Effector memory CD8-positive, alpha-beta T cell (primary cell): ENCODE measurements at places on chromosomes 16 and 17.

GRCh38 chr17:10768750-10769251, 35.1 kb downstream of the TMEM238L start:
- DNase-seq = no peak

DNA sequence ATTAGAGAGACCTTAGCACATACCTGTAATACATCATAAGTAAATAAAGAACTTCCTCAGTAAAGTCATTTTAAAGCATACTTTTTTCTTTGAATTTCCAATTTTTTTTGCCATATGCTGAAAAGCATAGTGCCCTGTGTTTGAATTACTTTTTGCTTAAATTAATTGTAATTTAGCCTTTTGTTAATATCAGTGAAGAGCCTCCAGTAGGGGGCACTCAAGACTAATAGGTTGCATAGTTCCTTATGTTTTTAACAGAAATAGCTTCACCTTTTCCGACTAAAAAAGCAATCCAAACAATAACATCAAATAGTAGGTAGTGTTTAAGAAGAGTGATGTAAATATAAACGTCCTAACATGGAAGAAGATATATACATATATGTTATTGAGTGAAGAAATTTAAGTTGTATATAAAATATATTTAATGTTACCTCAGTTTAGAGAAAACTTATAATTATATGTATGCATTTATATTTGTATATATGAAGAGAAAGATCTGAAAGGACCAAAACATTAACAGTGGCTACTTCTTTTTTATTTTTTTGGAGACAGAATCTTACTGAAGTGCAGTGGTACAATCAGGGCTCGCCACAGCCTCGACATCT, 18.6 kb downstream of the RAD51C start:
- DNase-seq = peak; percentile 31

- no peak for DNase-seq
Observed at GRCh38 chr16:87163637-87164036, 153.6 kb downstream of the C16orf95 start.

DNA sequence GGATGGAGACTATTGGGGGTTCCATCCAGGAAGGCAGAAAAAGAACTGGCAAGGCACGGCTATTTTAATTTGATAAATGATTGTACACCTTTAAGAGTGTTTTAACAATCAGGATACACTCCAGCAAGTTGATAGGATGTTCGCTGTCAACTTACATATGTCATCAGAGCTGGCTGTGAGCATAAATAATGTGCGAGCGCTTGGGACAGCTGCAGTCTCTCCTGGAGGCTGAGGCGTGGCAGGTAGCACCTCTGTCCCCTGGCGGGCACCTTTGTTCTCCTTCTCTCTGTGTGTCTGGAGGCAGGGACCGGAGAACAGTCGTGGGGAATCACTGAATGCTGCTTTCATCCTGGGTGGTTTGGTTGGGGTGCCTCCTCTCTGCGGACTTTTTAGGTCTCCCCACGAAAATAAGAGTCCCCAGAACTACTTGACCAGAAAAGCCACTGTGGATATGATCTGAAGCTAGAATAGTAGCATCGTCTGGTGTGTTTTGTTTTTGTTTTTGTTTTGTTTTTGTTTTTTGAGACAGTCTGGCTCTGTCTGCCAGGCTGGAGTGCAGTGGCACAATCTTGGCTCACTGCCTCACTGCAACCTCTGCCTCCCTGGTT, 9.4 kb downstream of the BAHCC1 start:
- DNase-seq = no peak

GRCh38 chr16:69108905-69109252, 3.4 kb downstream of the HAS3 start:
- no peak for DNase-seq

DNA sequence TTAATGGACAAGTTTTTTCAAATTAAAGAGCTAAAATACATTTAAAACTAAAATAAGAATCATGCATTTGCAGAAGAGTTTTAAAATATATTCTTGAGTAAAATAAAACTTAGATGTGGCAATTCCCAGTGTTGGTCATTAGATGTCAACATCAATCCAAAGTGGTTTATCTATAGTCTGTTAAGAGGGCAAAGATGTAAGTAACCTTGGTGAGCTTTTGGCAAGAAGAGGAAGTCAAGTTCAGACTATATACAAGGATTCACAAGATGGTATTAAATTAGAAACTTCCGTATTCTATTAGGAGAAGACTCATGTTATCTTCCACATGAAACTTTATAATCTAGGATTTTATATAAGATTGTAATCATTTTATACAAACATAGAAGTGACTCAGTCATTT, 73.1 kb downstream of the CEP95 start:
- DNase-seq = no peak

GRCh38 chr16:22232277-22233036, 26.4 kb downstream of the EEF2K start:
- DNase-seq = no peak

DNA sequence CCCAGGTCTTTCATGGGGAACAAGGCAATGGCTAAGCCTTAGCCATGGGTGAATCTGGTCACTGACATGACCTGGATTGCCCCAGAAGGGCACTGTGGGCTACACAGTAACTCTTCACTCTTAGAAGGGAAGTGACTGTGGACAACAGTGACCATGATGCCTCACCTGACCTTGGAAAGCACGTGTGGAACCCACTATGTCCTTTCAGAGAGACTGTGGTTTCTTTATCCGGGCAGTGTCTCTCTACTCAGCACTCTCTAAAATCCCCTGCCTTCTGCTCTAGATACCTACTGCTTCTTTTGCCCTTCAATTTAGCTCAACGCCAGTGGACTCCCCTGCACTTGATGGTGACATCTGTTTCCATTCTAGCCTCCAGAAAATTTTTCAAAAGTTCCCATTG, 66.1 kb upstream of the ANKFN1 start:
- no peak for DNase-seq

DNA sequence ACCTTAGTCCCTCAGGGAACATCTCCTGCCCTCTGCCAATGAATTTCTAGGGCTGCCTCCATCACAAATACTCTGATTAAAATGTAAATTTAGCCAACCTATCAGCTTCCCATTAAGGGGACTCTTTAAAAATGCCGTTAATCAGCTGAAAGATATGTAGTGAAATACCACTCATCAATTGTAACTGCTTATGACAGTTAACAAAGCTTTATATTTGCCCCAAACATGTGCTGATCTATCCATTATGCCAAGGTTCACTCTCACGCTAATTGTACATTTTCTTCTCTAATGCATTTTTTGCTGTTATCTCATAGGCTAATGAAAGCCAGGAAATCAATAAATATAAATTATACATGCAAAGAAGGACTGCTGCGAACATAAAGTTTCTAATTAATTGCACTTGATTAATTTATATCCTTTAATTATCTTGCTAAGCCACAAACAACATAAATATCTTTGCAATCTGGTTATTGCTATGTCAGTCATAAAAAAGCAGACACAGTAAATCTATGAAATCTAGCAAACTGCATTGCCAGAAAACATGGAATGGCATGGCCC, 601.4 kb upstream of the SALL1 start:
- no peak for DNase-seq

DNA sequence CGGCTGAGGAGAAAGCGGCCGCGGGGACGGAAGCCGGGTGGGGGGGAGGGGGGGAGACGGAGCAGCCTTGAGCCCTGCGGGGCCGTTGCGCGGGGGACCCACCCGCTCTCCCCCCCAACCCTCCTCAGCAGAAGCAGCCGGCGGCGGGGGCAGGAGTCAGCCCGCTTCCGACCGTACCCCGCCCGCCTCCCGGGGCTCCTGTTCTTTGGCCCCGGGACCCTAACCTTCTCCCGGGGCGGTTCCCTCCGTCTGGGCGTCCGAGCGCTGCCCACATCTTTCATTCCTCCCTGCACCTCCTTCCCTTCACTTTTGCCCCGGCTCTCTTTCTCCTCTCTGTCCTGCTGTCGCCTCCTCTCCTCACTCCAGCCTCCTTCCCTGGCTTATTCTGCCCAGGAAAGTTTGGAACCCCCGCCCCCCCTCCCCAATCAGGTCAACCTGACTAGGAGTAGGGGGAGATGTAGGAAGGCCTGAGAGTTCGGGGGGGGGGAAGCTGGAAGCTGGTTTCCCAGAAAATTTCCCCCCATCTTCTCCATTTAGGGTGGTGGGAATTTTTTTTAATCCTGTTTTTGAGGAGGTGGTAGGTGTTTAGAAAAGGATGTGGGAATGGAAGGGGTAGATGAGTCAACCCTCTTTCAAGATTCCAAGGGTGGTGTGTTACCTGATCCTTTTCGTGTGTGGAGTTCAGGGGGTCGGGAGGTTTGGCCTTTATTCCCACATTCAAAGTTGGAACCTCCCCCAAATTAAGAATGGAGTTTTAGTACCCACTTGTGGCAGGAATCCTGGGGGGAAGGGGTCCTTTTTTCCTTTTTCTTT, 427 bp upstream of the NLK start:
- DNase-seq = no peak

DNA sequence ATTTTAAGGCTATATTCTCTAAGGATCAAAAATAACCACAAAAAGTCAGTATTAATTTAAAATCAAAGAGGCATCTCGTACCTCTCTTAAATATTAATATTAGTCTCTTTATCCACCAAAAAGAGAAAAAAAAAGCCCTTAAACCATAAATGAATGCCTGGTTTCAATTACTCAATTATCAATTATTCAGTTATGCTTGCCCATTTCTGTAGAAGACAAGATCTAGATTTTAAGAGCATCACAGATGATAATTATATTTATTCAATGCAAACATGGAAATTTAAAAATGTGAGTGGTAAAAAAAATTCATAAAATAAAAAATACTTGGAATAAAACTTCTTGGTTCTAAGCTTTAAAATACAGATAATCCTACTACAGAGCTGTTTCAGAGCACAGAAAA, 125.7 kb upstream of the CORO6 start:
- DNase-seq = no peak

DNA sequence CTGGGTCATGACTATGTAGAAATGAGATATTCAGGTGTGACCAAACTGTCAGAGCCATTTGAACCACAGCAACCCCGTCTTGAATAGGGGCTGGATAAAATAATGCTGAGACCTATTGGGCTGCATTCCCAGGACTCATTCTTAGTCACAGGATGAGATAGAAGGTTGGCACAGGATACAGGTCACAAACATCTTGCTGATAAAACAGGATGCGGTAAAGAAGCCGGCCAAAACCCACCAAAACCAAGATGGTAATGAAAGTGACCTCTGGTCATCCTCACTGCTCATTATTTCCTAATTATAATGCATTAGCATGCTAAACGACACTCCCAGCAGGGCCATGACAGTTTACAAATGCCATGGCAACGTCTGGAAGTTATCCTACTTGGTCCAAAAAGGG, 545.5 kb downstream of the TMEM114 start:
- DNase-seq = no peak

GRCh38 chr17:36000732-36001109, 632 bp downstream of the CCL15 start:
- no peak for DNase-seq

- DNase-seq = no peak
Observed at GRCh38 chr16:69514356-69514755, 51.4 kb upstream of the NFAT5 start.

DNA sequence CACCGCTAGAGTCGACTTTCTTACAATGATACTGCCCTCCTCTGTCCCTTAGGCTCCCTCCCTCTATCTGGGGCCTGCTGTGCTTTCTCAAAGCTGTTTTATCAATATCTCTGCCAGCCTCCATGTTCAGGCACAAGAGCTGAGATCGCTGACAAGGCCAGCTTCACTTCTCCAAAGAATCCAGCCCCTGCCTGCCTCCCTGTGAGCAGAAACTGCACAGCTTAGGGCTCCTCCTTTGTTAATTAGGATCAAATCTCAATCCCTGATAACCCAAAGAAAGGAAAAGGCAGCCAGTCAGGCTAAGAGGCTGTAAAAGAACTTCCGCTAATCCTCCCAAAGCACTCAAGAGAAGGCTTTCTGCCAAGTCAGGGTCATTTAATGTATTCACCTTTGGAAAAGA, 616.0 kb upstream of the CDH11 start:
- DNase-seq = no peak

DNA sequence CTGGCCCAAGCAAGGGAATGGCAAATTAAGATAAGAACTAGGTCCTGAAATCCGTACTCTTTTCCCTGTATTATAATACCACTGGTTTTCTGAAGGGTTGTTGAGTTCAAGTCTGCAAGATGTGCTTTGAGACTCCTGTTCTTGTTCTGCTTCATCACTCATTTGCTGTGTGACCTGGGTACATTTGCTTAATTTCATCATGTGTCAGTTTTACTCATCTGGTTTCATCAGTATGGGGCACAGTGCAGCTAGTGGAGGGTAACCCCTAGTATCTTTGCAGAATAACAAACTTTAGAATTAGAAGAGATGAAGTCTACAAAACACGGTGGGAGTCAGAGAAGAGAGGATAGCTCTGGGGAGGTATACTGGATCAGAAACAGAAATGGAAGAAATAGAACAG, 21.9 kb upstream of the EFCAB13 start:
- DNase-seq = no peak

DNA sequence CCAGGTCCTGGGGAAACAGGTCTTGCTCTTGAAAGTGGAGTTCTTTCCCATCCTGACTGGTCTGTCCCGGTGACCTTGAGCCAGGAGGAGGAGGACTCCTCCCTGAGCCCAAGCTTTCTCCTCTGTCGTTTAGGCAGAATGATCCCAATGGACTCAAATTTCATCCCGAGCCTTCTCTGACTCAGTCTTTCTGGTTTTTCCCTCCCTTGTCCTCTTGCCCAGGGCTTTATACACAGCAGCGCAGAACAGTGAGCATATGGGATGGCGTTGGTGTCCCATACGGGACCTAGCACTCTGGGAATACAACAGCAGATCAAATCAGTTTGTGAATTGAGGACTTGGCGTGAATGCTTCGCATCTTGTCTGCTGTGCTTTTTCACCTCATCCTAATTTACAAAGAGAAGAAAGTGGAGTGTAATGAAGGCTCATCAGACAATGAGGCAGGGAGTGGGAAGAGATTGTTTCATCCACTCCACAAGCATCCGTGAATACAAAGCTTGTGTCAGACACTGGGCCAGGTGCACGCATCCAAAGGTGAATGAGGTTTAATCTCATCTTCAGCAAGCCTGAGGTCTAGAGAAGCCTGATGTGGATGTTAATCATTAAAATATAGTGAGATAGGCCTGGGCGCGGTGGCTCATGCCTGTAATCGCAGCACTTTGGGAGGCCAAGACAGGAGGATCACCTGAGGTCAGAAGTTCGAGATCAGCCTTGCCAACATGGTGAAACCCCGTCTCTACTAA, 1.1 kb upstream of the XYLT1 start:
- no peak for DNase-seq

- no peak for DNase-seq
Observed at GRCh38 chr17:74430706-74431567, 951 bp upstream of the GPRC5C start.

DNA sequence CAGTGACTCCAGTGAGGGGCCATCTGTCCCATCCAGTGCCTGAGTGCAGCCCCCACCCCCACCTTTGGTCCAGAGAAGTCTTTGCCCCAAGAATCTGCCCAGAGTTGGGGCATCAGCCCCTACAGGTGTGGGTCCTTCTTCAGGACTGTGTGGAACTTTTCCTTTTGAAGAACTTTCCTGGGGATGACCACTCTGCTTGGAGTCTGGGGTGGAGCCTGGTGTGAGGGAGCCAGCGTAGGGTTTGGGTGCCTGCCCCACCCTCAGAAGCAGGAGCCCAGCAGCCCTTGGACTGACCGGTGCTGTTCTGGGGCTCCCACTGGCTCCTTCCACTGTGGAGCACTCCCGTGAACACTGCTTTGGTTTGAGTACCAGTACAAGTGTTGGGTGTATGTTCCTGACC, 19.3 kb downstream of the MPRIP start:
- DNase-seq = no peak

- no peak for DNase-seq
Observed at GRCh38 chr16:68297908-68298307, 12.8 kb downstream of the SLC7A6OS start.
